Hematopoietic multipotent progenitor cell treated with erythropoietin and hydrocortisone succinate and interleukin-3 and kit ligand, for 6 days (in vitro differentiated cells): ENCODE measurements at places on chromosomes 5 and 9.

DNA sequence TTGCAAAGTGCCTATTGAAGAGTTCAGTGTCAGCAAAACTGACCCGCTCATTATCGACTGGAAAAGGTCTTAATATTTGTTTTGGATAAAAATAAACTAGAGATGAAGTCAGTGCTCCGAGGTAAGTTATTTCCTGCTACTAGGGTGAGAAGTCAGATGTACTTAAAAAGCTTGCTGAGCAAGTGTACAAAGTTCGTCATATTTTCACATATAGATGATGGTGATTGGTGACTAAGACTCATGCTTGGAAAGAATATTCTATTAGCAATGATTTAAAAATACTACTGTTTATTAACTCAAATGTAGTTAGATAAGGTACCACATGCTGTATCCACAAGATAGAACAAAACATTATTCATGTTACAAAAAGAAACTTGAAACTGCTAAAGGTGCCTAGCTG is 643.7 kb downstream of the GABRG2 start:
- DNase-seq: no peak

DNA sequence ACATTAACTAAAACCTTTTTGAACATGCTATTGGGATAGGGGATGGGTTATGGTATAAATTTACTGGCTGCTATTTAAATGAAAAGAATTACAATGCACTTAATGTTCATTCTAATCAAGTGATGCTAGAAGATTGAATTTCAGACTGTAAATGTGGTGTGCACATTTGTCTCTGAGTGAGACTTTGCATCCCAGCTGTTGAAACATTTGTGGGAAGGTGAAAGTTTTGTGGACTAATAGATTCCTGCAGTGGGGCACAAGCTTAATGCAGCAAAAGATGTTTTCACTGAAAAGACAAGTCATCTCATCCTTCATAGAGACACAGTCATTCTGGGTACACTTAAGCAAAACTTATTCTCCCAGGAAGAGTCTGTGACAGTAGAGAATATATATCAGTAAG is 323.6 kb downstream of the NFIB start:
- DNase-seq: no peak

DNA sequence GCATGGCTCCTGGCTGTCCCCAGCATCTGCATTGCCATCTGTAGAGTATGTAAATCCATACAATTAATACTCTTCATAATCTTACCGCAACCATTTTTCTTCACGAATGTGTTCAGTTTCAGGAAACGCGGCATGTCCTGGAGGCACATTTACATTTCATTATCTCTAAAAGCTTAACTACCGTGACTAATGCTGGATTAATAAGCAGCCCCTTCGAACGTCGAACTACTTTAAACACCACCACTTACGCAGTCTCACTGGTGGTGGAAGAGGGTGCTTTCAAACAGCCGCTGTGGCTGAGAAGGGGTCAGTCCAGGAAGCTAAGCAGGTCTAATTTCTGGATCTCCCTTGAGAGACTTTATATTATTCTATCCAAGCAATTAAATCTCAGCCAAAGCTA is 85.6 kb downstream of the C5orf15 start:
- DNase-seq: no peak

DNA sequence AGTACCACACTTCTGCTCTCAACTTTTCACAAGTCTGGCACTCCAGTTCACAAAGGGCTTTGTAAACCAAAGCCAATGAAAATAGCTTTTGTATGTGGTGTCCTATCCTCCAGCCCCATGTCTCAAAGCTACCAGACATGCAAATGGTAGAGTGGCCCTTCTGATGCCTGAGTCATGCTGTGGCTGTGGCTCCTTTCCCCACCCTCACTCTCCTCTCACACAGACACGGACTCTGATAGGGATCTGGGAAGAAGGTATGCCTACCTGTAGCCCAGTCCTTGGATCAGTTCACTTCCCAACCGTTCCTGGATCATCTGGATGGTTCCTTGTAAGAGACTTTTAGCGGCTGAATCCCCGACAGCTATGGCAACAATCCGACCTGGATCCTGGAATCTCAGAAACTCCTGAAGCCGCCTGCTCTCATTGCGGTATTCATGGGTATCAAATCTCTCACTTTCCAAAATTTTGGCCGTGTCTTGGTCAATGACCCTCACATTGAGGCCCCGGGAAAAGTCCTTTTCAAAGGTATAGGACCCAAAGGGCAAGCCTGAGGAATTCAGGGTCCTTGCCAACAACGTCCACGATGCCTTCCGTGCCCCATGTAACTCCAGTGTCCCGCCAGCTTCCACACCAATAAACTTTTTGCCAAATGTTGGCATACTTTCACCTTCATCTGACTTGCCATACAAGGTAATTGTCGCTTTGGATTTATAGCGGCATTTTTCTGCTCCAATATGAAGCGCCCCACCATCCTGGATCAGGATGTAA is 23.4 kb downstream of the CEMIP2 start:
- DNase-seq: no peak

DNA sequence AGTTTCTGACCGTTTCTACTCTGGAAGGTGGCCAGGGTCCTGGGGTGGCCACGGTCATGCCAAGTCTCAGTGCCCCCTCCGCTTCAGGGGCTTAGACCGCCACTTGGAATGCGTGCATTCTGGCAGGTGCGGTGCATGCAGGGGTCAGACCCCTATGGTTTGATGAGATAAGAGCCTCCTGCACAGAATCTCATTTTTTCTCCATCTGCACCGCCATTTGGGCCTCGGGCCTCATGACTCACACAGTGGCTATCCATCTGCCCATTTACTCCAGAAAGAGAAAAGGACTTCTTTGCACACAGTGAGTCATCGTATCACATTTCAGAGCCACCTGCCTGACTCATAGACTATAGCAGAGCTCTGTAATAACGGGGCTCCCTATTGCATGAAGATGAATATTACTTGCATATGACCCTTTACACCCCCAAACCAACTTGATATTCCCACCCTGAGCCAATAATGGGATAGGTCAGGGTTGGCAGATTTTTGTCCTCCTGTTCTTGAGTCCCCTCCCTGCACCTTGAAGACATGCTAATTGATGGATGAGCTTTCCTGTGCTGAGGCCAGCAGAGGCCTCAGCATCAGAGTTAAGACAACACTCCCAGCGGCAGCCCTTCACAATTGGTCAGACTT is 157.4 kb downstream of the NR3C1 start:
- no peak for DNase-seq
